A673 (cell line): ENCODE measurements at places on chromosomes 2 and 18. TPM values are rescaled to one million over a fixed set of nuclear protein-coding genes. Genes with fewer than 3 reads are reported as not detected.
A peak's percentile ranks its signal among the peaks of the same experiment; 100 is the strongest.

DSG4 gene
- total RNA-seq: not detected in 2 replicates

DNA sequence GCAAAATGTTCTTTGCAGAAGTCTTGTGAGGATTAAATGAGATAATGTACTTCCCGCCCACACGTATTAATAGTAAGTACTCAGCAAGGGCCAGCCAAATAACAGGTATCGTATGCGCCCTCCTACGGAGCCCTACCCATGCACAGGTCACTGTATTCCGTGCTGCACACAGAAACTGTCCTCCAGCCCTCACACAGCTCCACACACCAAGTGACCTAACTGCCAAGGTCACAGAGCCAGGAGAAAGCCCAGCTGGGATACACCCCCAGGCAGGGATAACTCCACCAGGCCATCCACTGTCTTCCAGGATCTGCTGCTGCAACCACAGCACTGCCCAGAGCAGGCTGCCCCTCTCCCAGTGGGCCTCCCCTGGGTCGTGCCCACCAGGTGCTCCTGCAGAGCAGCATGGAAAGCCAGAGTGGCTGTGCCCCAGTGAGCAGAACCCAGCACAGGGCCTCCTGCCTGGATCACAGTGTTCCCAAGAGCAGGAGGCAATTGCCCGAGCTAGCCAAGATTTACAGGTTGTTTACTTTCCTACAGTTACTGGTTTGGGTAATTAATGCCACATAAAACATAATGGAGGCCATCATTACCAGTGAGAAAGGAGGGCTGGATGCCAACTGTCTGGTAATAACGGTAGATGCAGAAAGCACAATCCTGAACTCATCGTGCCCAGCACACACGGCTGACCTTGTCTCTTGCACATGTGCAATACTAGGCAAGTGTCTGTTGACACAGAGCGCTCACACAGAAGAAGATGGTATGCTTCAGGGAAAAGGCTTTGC lies 24.4 kb downstream of the TFCP2L1 start:
- DNase-seq: no peak

DNA sequence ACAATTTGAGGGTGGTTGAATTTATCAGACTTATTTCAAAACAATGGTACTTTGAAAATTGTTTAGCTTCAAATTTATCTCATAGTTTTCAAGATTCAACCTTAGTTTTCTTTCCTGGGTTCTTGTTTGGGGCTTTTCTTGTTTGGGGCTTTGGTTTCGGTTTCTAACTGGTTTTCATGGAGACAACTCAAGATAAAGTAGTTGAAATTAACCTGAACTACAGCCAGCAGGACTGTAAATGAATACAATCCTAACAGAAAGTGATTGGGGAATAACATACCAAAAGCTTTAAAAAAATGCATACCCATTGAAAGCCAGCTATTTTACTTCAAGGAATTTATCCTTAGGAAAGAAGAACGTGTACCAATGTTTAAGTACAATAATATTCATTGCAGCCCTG lies 133.5 kb upstream of the SLC14A2 start:
- no peak for DNase-seq

DSG1 gene
- not detected in 2 replicates for total RNA-seq

DNA sequence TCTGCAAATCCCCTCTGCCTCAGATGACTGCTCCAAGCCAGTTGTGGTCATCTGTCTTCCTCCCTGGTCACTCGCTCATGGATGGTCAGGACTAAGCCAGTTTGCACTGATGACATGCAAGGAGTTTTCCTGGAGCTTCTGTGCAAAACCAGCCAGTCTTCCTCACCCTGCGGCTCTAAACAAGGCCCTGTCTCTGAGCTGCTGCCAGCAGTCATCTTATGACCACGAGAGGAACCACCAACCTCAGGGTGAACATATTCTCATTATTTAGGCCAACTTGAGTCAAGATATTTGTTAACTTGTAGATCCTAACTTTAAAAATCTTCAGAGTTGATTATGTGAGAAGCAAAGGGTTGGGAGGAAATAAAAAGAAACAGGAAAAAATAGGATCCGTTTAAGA lies 119.9 kb upstream of the CAB39 start:
- no peak for DNase-seq

- no peak for DNase-seq
Observed at GRCh38 chr2:232432598-232433184, 23.3 kb upstream of the ALPI start.

- DNase-seq: no peak
Observed at GRCh38 chr2:237692601-237693290, 65.4 kb downstream of the LRRFIP1 start.

- peak; percentile 89 for DNase-seq
Observed at GRCh38 chr18:3867864-3868311, 417.9 kb downstream of the TGIF1 start.

DNA sequence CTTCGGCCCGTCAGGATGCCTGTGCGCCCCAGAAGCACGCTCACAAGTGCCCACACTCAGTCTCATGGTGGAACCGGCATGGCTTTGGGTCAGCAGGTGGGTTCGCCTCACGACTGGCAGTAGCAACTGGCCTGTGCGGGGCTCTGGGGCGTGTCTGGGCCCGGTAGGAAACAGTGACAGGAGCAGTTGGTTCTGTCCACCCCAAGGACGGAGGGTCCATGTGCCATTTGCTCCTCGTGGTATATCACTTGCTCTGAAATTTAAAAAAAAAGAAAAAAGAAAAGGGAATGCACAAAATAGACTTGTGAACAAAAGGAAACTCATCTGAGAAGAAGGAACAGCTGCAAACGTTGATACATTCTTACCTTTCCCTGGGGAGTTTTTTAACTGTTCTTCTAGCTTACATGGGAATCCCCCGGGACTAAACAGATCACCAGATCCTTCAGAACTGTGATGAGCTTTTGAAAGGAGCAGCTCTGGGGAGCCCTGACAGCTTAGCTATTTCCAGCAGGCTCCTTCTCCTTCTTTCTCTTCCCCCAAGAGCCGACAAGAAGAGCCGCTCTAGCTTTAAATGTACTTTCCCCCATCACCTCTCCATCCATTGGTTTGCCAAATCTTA lies 42.8 kb downstream of the TRAPPC12 start:
- DNase-seq: peak; percentile 35

HOXD13 gene
- 32.7 and 33.8 TPM in 2 replicates for total RNA-seq

- no peak for DNase-seq
Observed at GRCh38 chr18:23938901-23939341, 75.6 kb upstream of the TTC39C start.

PNKD gene
- 36.7 and 44.9 TPM in 2 replicates for total RNA-seq

- no peak for DNase-seq
Observed at GRCh38 chr2:18651842-18652774, 62.7 kb upstream of the NT5C1B start.

KCNF1 gene
- 0.32 and 0.70 TPM in 2 replicates for total RNA-seq

DNA sequence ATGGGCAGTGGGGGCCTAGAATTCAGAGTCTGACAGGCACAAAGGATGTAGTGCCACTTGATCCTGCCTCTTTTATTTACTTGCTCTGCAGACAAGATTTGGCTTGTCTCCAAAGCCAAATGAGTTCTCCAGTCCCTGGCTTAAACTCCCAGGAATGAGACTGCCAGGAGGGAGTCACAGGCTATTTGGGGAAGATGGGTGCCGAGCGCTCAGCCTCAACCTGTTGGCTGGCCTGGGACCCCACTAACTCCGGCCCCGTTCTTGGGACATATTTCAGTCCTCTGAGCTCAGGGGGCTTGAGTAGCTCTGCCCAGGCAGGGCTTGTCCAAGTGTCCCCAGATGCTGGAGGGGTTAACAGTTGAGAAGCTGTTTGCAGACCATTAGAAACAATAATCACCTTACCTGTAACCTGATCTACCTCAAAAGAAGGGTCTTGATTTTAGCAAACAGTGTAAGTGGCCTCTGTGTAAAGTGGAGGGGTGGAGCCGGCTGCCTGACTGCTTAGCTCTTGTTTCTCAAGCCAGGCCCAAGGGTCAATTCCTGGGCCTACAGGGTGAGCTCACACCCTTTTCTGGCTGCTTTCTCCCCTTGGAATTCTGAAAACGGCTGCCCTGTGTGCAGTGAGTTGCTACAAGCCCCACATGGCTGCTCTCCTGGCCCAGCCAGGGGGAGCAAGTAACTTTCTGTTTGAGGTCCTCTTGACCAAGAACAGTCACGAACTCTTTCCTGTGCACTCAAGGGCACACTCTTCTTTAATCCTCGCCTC lies 27.1 kb upstream of the FZD5 start:
- no peak for DNase-seq

GRCh38 chr18:2139691-2140090 lies 431.6 kb downstream of the METTL4 start:
- DNase-seq: no peak

DNA sequence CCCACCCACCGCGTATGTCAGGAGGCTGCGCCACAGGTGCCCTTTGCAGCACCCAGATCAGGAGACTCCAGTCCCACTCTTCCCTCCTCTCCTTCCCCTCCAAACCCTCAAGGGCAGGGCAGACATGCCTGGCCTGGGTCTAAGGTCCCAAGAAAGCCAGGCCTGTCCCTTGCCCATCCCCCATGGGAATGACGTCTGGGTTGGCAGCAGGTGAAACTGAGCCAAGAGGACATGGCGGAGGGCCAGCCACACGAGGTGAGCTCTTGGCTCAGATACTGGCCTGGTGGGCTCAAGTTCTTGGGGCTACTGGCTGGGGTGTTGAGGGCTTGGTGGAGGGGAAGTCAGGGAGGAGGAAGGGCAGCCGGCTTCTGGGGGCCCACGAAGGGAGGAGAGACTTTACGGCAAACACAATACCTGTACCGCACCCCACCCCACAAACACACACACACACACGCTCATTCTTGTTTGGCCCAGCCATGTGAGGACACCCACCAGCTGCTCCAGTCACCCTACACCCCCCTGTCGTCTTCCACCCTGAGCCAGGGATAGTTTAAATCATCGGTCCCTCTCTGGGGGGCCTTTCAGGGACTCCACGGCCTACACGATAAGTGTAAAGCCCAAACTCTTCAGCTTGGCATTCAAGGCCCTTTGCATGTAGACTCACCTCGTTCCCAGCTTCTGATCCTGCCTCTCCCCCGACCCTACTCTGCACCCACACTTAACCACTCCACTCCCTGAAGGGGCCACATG lies 24.1 kb upstream of the TNS1 start:
- DNase-seq: no peak

GRCh38 chr2:203808046-203808750 lies 59.4 kb upstream of the CTLA4 start:
- DNase-seq: peak; percentile 69

DNA sequence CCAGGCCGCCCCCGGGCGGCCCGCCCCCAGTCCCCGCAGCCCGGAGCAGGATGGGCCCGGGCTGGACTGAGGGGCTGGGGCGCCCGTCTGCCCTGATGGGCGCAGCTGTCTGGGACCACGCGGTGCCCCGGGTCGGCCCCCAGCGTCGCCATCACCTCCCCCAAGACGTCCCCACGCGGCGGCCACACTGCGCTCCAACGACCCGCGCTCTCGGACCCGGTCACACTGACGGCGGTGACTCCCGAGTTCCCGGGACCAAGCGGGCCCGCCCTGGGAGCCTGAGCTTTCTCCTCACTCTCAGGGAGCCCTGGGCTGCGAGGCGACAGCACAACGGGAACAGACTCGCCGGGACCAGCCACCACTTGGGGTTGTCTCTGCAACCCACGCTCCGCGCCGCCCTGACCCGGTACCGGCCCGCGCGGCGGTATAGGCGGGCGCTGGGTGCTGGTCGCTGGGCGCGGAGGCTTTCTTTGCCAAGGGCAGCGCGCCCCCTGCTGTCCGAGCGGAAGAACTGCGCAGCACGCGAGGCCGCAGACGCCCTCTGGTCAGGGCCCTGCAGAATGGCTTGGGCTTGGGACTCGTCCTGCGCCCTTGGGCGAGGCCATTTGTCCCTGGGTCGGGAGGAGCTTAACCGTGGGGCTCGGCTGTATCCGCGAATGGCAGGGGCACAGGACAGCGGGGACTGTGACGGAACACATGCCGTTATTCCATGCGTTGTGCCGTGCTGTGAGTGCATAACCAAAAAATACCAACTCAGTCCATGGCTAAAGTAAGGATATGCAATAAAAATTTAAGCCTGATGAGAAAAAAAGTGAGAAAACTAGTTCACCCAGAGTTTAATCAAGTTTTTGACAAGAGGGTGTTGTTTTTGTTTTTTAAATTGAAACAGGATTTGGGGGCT lies 54.8 kb upstream of the ANKRD62 start:
- DNase-seq: peak; percentile 67

TGFA gene
- total RNA-seq: 0.13 TPM in 1 of 2 replicates, not detected in the other

- DNase-seq: no peak
Observed at GRCh38 chr2:68172990-68173700, 15.5 kb downstream of the PNO1 start.

SSB gene
- 219 and 231 TPM in 2 replicates for total RNA-seq

GRCh38 chr2:31347319-31347718 lies 67.2 kb downstream of the XDH start:
- no peak for DNase-seq

HDLBP gene
- total RNA-seq: 510 and 581 TPM in 2 replicates

DNA sequence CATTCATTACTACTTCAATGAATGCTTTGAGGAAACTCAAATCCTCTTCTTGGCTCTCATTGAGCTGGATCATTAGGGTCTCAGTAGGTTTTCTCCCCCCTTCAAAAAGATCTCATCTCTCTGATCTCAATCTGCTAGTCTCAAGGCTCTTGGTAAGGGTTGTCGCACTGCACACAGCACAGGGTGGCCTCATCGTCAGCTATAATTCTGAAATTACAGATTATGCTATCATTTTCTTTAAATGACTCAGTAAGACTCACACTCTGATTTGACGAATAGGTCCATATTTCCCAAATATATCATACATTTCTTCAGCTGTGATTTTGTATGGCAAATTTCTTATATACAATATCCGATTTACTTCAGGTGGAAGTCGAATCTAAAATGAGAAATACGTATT lies 2.3 kb downstream of the SF3B6 start:
- DNase-seq: no peak

- DNase-seq: no peak
Observed at GRCh38 chr2:105691947-105692390, 52.7 kb upstream of the NCK2 start.

- no peak for DNase-seq
Observed at GRCh38 chr2:24544456-24545115, 53.5 kb downstream of the NCOA1 start.

CYBRD1 gene
- 7.3 and 8.5 TPM in 2 replicates for total RNA-seq

ITPRID2 gene
- total RNA-seq: 141 and 149 TPM in 2 replicates

DNA sequence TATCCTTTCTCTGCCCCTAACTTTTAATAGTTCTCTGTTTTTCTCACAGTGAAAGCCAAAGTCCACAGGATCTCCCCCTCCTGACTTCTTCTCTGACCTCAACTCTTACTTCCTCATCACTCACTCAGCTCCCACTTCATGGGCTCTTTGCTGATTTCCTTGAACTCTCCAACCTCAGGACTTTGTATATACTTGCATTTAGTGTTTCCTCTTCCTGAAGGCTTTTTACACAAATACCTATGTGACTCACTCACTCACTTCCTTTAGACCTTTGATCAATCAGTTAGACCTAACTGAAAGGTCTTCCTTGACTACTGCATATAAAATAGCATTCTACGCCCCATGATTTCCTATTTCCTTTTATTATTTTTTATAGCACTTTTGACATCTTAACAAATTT lies 233.1 kb upstream of the MEX3C start:
- no peak for DNase-seq

SULT6B1 gene
- not detected in 2 replicates for total RNA-seq
